Right ventricle myocardium superior (tissue), 1 donor: ENCODE measurements at places on chromosomes 2 and 18. TPM values are rescaled to one million over a fixed set of nuclear protein-coding genes. Genes with fewer than 3 reads are reported as not detected.

ALPG gene
- not detected for total RNA-seq

TMEM247 gene
- total RNA-seq = not detected

OR6B3 gene
- not detected for total RNA-seq

BOK gene
- 3.8 TPM for total RNA-seq

RPRM gene
- total RNA-seq = not detected

SERPINB11 gene
- not detected for total RNA-seq

MYL1 gene
- total RNA-seq = not detected

LIMS3 gene
- 4.1 TPM for total RNA-seq

SMCHD1 gene
- total RNA-seq = 25.4 TPM

GRCh38 chr2:168801961-168802858 lies at the start of gene NOSTRIN:
Gene NOSTRIN, plus strand, starts transcription at chr2:168802637. Its CDS starts 10 bp downstream, at chr2:168802647.
- no peak for DNase-seq

GRCh38 chr2:172100935-172101820 lies 1.5 kb downstream of the DLX2 start:
- no peak for DNase-seq

DNA sequence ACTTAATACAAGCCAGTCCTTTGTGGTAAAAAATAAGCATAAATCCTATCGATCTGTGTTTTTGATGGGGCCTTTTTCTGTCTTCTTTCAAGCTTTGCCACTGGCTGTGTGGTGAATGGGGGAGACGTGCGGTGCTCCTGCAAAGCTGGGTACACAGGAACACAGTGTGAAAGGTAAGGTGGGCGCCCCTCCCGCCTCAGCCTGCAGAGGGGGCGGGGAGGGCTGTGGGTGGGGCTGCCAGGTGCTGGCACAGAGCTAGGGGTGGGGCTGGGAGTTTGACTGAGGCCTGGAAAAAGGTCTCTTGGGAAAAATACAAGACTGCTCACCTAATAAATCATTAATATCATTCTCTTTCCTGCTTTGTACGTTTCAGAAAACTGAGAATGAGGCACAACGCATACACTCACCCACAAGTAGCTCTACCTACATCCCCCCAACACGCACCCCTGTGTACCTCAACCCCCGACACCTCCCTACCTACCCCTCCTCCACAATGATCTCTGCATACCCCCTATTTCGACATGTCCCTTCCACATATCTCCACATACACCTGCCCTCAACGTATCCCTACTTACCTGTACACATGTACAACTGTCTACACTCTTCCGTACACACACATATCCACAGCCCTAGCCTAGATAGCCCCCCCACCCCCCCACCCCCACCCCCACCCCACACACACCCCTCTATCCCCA lies 129.7 kb upstream of the TTC39C start:
- no peak for DNase-seq

DNA sequence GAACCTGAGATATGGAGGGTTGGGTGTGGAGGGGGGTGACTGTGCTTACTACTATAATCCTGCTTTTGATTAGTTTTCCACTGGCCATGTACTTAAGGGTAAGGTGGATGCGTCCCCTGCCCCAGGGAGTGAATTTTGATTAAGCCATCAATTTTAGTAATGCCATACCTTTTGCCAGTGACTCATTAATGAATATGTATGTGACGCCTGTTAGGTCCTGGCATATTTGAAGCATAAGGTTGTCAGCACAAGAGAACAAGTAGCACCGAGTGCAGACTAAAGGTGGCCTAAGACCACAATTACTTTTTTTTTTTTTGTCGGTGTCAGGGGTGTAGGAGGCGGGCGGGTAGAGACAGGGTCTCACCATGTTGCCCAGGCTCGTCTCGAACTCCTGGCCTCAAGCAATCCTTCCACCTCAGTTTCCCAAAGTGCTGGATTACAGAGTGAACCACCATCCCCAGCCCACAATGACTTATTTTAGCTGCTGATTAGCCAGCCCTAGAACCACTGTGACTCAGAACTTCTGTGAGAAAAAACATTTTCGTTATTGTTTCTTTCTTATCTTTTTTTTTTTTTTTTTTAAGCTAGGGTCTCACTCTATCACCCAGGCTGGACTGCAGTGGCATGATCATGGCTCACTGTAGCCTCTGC lies 7.0 kb downstream of the TANC1 start:
- no peak for DNase-seq

GRCh38 chr2:69087211-69087911 lies 74.4 kb downstream of the ANTXR1 start:
- no peak for DNase-seq

DNA sequence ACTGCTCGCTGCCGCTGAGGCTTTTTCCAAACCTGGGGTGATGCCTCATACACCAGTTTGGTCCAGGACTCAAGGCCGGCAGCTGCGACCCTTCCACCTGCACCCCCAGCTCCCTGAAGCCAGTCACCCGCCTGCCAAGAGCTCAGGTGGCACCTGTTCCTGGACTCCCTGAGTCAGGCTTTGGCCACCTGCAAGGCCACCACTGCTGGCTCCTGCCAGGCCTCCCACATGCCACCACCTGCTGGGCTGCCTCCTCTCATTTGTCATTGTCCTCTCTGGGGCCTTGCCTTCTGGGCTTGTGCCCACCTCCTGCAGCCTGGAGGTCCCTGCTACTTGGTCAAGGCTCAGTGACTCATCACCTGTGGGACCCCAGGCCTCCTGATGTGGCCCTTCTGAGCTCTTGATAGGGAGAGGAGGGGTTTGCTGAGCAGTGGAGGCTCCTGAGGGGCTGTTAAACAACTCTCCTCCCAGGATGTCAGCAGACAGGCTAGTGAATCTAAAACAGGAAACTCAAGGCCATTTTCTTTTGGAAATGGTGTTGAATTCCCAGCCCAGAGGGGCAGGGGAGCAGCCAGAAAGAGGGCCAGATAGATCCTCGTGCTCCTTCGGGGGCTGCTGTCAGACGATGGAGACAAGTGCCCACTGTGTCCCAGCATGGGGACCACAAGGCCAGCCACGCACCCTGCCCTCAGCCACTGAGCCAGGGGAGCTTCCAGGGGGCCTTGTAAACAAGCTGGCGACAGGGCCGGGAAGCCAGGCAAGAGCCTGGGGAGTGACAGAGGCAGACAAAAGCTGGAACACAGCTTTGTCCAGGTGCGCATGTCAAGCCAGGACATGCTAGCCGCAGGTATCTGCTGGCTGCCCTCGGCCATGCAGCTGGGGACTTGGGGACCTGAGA lies 416.8 kb downstream of the LRATD1 start:
- DNase-seq = no peak

- DNase-seq = no peak
These were observed 74.2 kb upstream of the CELF4 start for GRCh38 chr18:37639846-37640245.

DNA sequence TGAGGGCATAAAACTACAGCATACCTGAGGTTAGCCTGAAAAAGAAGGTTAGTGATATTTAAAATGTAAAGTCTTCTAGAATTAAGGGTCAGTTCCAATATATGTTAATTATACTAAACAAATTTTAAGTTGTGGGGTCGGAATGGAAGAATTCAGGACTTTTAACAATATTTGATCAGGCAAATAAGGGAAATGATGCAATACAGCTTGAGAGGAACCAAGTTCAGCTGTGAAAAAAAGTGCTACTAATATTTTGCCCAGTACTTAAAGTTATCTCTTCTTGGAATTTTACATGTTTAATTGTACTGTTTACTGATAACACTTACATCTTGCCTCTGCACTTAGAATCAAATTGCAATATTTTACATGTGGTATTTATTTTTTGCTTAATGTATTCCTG lies 345.5 kb upstream of the CWC22 start:
- DNase-seq = no peak

DNA sequence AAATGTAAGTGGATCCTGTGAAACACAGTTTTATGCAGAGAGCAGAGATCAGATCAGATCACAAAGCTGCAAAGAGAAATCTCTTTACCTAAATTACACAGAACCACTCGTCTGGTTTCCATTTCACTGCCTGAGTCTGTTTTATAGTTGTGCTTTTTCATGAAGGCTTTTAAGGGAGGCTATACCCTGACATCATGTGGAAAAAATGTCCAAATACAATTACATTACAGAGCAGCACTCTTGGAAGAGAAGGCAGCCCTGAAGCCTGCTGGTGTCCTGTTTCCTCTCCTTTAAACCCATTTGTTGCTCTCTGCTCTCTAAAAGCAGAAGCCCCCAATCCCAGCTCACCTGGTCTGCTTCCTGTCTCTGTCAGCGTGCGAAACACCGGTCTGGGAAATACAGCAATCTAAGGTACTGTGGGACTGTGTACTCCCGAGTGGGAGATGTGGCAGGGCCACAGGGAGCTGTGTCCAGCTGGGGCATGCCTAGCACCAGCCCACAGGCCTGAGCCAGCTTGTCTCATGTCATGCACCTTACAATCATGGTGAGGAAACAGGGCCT lies 24.8 kb upstream of the ZFP36L2 start:
- no peak for DNase-seq

GRCh38 chr2:161122772-161123530 lies 37.3 kb upstream of the TANK start:
- DNase-seq = no peak

GRCh38 chr2:164542581-164543021 lies 78.7 kb downstream of the GRB14 start:
- DNase-seq = no peak

GRCh38 chr18:74064510-74064909 lies 83.1 kb downstream of the FBXO15 start:
- DNase-seq = no peak

DNA sequence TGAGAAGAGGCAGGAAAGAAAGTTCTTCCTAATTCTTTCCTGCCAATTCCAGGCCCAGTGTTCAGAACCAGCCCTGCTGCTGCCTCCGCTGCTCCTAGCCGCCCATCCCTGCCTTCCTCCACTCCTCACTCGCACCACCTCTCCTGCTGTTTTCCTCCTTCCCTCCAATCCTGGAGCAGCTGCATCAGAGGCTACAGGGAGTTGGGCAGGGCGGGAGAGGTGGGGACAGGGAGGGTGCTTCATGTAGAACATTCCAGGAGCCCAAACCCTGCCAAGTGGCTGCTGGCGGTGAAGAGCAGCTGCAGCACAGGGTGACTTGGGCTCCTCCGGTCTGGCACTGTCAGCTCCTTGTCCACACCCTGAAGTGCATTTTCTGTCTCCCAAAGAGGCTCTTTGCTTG lies 176.3 kb downstream of the TNS1 start:
- DNase-seq = peak; percentile 87

DNA sequence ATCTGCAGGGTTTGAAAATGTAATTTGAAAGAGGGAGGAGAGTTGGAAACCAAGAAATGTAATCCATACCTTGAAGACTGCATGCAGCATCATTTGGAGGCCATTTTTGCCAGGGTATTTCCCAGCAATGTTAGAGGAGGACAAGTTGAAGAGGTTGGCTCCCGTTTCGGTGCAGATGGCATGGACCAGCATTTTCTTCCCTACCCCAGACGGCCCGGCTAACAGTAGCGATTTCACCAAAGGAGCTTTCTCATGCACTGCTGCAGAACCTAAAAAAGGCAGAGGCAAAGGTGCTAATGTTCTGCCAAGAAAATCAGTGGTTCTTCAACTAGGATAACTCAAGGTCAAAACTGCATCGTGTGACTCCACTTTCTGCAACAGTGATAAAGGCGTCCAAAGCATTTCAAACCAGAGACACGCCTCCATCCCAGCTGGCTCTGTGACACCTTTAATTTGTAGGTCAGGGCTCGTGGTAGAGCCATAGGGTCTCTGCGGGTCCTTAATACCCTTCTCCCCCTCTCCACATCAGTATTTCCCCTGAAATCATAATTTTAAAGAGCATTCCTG lies 99.6 kb upstream of the ASB18 start:
- DNase-seq = no peak

GRCh38 chr2:177748360-177748759 lies 324.2 kb downstream of the PDE11A start:
- no peak for DNase-seq

DNA sequence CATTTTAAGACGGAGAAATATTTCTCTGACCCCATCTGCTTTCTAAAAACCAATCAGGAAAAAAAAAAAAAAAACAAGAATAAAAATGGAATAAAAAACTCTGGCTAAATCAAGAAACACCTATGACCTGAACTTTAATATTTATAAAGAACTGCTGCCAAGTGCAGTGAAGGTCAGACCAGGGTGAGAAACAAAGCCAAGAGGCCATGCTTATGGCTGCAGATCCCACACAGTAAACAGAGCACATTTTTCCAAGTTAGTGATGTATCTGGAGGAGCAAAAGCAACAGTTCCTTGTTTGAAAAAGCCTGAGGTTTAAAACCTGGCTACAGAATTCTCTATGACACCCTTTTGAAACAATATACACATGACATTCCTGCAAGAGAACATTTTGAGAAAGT lies 242.3 kb downstream of the SRBD1 start:
- no peak for DNase-seq
